Nephron progenitor cell (in vitro differentiated cells): ENCODE measurements at places on chromosomes 6 and 20.

DNA sequence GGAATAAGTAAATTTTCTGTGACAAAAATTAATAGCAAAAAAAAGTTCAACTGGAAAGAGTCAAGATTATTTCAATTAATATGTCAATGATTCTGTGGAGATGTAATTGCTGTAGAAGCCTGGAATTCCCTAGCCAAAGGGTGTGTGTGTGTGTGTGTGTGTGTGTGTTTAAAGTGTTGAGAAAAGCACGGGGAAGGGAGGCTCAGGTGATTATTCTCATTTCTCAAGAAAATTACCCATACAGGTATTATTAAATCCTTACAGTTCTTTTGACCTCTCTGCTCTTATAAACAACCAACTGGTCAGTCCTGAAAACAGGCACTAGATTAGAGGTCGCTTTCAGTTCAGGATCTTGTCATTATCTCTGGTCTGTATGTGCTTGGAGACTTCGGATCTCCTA lies 129.3 kb upstream of the SASH1 start:
- H3K4me3 ChIP-seq: no peak overlapping the region
- peaks cover 4% of the 10 kb centered on the region for H3K27me3 ChIP-seq
- no peaks in the 10 kb centered on the region for H3K36me3 ChIP-seq
- H3K4me1 ChIP-seq: peaks cover 6% of the 10 kb centered on the region
- no peak overlapping the region for H3K27ac ChIP-seq
- no peak for DNase-seq

- no peak overlapping the region for H3K4me3 ChIP-seq
- peaks cover 45% of the 10 kb centered on the region for H3K36me3 ChIP-seq
- no peak for DNase-seq
- no peak overlapping the region for H3K27ac ChIP-seq
- H3K4me1 ChIP-seq: peaks cover 14% of the 10 kb centered on the region
Measured at GRCh38 chr20:2837221-2837960, 3.1 kb downstream of the PCED1A start.

DNA sequence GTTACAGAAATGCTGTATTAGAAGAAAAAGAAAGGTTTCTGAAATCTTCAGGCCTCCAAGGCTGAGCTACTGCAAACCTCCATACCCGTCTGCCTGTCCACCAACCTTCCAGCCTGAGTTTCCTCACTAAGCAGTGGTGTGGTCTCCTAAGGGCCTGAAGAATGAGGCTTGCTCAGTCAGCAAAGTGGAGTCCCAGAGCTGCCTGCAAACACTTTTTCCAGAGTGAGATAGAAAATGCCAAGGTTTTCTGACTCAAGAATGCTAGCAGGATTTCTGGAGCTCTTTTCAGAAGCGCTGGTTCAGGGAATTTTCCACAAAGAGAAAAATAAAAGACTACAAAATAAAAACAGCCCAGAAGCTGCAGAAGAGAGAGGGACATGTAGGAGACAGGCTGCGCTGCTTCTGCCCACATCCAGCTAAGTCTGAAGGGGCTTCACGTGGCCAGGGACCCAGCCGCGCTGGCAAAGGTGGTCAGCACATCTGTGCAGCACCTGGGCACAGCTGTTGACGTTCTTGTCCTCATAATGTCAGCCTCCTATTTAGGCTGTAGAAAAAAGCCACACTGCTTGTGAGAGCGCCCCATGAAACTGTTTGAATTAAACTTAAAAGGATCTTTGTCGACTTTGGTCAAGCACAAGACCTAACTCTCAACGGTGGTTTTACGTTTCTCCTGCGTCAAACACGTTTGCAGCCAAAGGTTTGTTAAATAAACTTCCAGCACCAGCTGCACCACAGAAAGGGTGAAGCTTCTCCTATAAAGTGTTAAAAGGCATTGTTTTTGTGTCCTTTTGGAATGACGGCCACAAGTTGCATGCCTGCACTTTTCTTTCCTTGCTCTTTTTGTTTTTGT lies 209.0 kb downstream of the THBS2 start:
- no peak for DNase-seq
- H3K27me3 ChIP-seq: peaks cover 12% of the 10 kb centered on the region
- H3K36me3 ChIP-seq: no peaks in the 10 kb centered on the region
- no peak overlapping the region for H3K27ac ChIP-seq

DNA sequence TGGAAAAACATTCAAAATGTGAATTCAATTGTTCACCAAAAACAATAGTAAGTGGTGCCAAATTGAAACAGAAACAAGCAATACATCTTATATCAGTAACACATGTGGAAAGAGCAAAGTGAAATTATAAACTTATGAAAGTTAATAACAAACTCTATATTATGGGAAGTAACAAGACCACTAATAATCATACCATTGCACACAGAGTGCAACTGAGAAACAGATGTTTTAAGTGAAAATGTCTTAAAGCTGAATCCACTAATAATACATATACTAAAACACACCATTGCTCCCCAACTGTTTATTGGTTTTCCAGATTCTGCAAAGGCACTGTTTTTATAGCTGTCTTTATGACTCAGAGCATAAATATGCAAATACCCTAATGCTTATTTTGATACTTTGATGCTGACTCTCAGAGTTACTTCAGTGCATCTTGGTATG lies 292.3 kb downstream of the RFPL4B start:
- no peaks in the 10 kb centered on the region for H3K27me3 ChIP-seq
- no peak for DNase-seq
- H3K36me3 ChIP-seq: no peaks in the 10 kb centered on the region
- H3K4me3 ChIP-seq: no peak overlapping the region

GRCh38 chr6:98292810-98293209 lies 541.6 kb upstream of the POU3F2 start:
- peaks cover 38% of the 10 kb centered on the region for H3K4me1 ChIP-seq
- H3K36me3 ChIP-seq: no peaks in the 10 kb centered on the region
- peak overlapping the region; percentile 91 for H3K27ac ChIP-seq
- H3K4me3 ChIP-seq: no peak overlapping the region
- H3K27me3 ChIP-seq: peaks cover 3% of the 10 kb centered on the region
- no peak for DNase-seq

GRCh38 chr20:23034721-23035671 lies at the start of gene SSTR4:
TSS of gene SSTR4 (plus strand) at chr20:23035312. CDS start at chr20:23035484, 172 bp downstream.
- no peak within 1 kb of the TSS for H3K27ac ChIP-seq
- peaks cover 84% of the 10 kb centered on the region for H3K27me3 ChIP-seq
- peak; percentile 56 for DNase-seq
- no peaks in the 10 kb centered on the region for H3K36me3 ChIP-seq

DNA sequence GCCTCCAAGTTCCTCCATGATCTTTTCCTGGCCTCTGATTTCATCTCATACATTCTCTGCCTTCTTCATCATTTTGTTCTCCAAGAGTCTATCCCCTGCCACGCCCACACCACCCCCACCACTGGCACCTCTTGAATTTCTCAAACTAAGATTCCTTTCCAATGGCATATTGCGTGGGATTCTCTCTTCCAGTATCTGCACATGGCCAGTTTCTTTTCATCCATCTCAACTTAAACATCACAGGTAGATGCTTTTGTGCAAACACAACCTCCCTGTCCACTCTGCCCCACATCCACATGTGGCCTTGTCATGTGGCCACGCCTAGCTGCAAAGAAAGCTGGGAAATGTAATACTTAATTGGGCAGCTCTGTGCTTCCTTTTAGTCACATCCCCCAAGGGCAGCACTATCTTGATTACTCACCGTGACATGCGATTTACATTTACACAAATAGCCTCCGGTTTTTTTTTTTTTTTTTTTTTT lies 33.4 kb upstream of the ZMYND8 start:
- no peak overlapping the region for H3K27ac ChIP-seq
- H3K4me1 ChIP-seq: no peaks in the 10 kb centered on the region
- H3K4me3 ChIP-seq: no peak overlapping the region
- peaks cover 9% of the 10 kb centered on the region for H3K27me3 ChIP-seq
- no peaks in the 10 kb centered on the region for H3K36me3 ChIP-seq
- DNase-seq: no peak

DNA sequence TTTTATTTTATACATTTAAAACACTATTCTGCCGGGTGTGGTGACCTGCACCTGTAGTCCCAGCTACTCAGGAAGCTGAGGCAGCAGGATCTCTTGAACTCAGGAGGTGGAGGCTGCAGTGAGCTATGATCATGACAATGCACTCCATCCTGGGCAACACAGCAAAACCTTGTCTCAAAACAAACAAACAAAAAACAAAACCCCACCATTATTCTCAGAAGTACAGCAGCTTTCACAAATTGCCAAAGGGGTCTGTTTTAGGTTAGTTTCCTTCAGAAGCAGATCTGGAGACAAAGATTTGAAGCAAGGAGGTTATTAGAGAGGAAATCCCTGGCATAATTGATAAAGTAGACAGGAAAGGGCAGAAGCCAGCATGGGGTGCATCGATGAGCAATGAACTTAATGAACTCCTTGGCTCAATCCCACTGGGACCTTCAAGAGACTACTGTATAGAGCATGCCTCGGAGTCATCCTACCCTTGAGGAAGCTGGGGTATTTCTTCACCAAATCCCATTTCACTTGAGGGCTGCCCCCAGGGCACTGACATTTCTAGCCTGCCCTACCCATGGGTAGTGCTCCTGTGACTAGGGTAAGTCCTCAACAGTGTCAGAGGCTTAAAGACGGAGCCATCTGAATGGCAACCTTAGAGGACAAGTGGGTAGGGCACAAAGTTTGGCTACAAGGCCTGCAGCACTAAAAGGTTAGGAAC lies 43.2 kb upstream of the DDR1 start:
- DNase-seq: no peak
- no peak overlapping the region for H3K27ac ChIP-seq
- H3K36me3 ChIP-seq: no peaks in the 10 kb centered on the region
- peaks cover 9% of the 10 kb centered on the region for H3K27me3 ChIP-seq
- H3K4me3 ChIP-seq: no peak overlapping the region

- peaks cover 12% of the 10 kb centered on the region for H3K36me3 ChIP-seq
- H3K4me1 ChIP-seq: peaks cover 27% of the 10 kb centered on the region
- H3K4me3 ChIP-seq: no peak overlapping the region
- no peaks in the 10 kb centered on the region for H3K27me3 ChIP-seq
- no peak for DNase-seq
- no peak overlapping the region for H3K27ac ChIP-seq
Measured at GRCh38 chr6:13769034-13769654, 45.2 kb downstream of the MCUR1 start.

- peaks cover 62% of the 10 kb centered on the region for H3K4me1 ChIP-seq
- DNase-seq: no peak
- no peaks in the 10 kb centered on the region for H3K27me3 ChIP-seq
- H3K4me3 ChIP-seq: peak overlapping the region; percentile 94
- H3K27ac ChIP-seq: no peak overlapping the region
Measured at GRCh38 chr6:28585335-28585734, 59.7 kb downstream of the GPX5 start.

GRCh38 chr6:169787797-169788196 lies 36.4 kb downstream of the ERMARD start:
- H3K36me3 ChIP-seq: peaks cover 15% of the 10 kb centered on the region
- H3K27ac ChIP-seq: no peak overlapping the region
- H3K4me3 ChIP-seq: no peak overlapping the region
- peaks cover 41% of the 10 kb centered on the region for H3K4me1 ChIP-seq
- no peak for DNase-seq

DNA sequence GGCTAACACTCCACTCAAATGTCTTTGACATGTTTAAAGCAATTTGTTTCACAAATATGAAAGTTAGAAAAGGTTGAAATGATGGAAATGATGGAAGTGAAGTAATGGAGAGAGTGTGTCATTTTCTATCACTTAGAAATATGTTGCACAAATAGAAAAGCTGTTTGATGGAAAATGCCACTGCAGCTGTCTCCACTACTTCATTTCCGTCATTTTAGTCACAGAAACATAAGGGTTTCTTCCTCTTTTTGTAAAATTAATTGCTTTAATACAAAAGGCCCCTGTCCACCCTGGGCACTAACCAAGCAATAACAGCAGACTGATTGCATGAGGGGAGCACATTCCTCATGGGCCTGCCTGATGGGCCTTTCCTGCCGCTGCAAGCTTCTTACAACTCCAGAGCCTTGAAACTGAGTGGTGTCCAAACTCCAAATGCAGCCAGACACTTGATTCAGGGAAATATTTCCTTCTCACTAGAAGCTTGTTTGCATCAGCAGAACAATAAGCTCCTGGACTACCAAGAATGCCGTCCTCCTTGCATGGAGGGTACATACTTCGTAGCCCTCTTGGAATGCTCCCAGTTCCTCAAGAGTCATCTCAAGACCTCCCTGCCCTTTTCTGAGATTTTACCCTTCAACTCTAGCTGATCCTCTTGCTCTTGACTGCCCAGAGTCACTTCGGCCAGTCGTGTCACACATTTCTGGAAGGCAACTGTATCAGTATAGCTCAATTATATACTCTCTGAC lies 36.1 kb downstream of the F13A1 start:
- no peaks in the 10 kb centered on the region for H3K36me3 ChIP-seq
- no peak overlapping the region for H3K4me3 ChIP-seq
- peaks cover 20% of the 10 kb centered on the region for H3K27me3 ChIP-seq
- H3K27ac ChIP-seq: no peak overlapping the region

DNA sequence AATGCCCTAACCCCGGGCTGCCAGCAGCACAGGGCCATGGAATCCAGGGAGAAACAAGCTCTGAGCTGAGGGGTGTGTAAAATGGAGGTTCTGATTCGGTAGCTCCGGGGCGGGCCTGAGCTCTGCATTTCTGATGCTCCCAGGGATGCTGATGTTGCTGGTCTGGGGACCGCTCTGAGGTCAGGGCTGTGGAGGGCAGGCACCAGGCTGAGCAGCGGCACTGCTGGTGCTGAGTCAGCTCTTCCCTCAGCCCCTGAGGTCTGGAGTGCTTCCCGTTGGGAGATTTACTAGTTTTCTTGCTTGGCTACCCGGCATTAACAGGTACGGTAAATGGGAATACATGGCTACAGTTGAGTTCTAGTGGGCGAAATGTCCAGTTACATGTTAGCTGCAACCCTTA lies 18.6 kb upstream of the CST3 start:
- no peak overlapping the region for H3K4me3 ChIP-seq
- H3K36me3 ChIP-seq: no peaks in the 10 kb centered on the region
- no peak overlapping the region for H3K27ac ChIP-seq

- H3K27ac ChIP-seq: no peak overlapping the region
- no peak for DNase-seq
- no peaks in the 10 kb centered on the region for H3K36me3 ChIP-seq
Measured at GRCh38 chr6:9025228-9025627, 589.9 kb upstream of the SLC35B3 start.

DNA sequence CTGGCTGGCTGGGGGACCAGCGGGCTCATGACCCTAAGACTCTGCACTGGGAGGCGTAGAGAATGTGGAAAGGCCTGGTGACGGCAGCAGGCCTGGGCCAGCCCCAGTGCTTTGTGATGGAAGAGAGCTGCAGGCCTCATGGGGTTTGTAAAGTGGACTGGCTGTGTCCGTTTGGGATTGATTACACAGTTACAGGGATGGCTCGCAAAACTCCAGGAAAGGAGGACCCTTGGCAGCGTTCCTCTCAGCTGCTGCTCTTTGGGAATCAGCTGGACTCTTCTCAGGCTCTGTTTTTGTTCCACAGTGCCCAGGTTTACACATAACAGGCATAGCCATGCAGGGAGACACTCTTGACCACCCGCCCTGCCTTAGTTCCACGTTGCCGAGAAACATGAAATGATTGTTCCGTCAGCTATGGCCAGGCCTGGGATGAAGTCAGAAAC lies 89.0 kb downstream of the SLX4IP start:
- no peak overlapping the region for H3K4me3 ChIP-seq
- H3K4me1 ChIP-seq: peaks cover 68% of the 10 kb centered on the region
- H3K36me3 ChIP-seq: peaks cover 7% of the 10 kb centered on the region
- peak overlapping the region; percentile 96 for H3K27ac ChIP-seq
- peak; percentile 31 for DNase-seq
- no peaks in the 10 kb centered on the region for H3K27me3 ChIP-seq

GRCh38 chr6:8506126-8506525 lies 70.8 kb upstream of the SLC35B3 start:
- no peak overlapping the region for H3K4me3 ChIP-seq
- H3K27me3 ChIP-seq: peaks cover 3% of the 10 kb centered on the region
- peaks cover 7% of the 10 kb centered on the region for H3K4me1 ChIP-seq
- DNase-seq: peak; percentile 24
- H3K36me3 ChIP-seq: no peaks in the 10 kb centered on the region
- no peak overlapping the region for H3K27ac ChIP-seq

- H3K4me1 ChIP-seq: peaks cover 12% of the 10 kb centered on the region
- no peak overlapping the region for H3K27ac ChIP-seq
- no peaks in the 10 kb centered on the region for H3K36me3 ChIP-seq
Measured at GRCh38 chr6:159590835-159591234, 102.2 kb downstream of the SOD2 start.
